ENCODE measurements at places on chromosomes 5 and 9. TPM values are rescaled to one million over a fixed set of nuclear protein-coding genes. Genes with fewer than 3 reads are reported as not detected.

The CDC20B gene
- total RNA-seq: not detected

The TMC1 gene
- 0.39 TPM for total RNA-seq

The SCGB3A2 gene
- total RNA-seq: not detected

The FAT2 gene
- total RNA-seq: 0.11 TPM

The RXRA gene
- total RNA-seq: 32.9 TPM

The PAM gene
- total RNA-seq: 248 TPM

The PCDHA5 gene
- total RNA-seq: 0.13 TPM

The PRDM12 gene
- total RNA-seq: not detected

The SLC36A2 gene
- not detected for total RNA-seq

The CDH9 gene
- total RNA-seq: not detected

The SLC22A4 gene
- total RNA-seq: 9.5 TPM

The PKN3 gene
- total RNA-seq: 11.5 TPM

The MYMK gene
- not detected for total RNA-seq

The PLEKHG4B gene
- total RNA-seq: under 0.01 TPM

The CD72 gene
- total RNA-seq: 2.8 TPM

The CARTPT gene
- total RNA-seq: not detected

The LRRC19 gene
- total RNA-seq: under 0.01 TPM

The PNPLA7 gene
- 3.0 TPM for total RNA-seq

The SPAG8 gene
- total RNA-seq: 1.2 TPM

The IFNA13 gene
- not detected for total RNA-seq

The PCDHGA10 gene
- total RNA-seq: 17.9 TPM

The APBA1 gene
- total RNA-seq: 14.1 TPM

The PCDHGB2 gene
- 6.8 TPM for total RNA-seq

The ZDHHC11B gene
- under 0.01 TPM for total RNA-seq

The MGAT1 gene
- 105 TPM for total RNA-seq

The CCL27 gene
- not detected for total RNA-seq

The PRELID2 gene
- total RNA-seq: 25.6 TPM

The GPX8 gene
- 265 TPM for total RNA-seq

The IRX1 gene
- 0.22 TPM for total RNA-seq

The RANBP3L gene
- total RNA-seq: 0.76 TPM

The CA9 gene
- 2.2 TPM for total RNA-seq

The PRRC1 gene
- total RNA-seq: 94.4 TPM

The TTC16 gene
- not detected for total RNA-seq

The SPINK7 gene
- not detected for total RNA-seq

The GARNL3 gene
- 8.2 TPM for total RNA-seq

The ADAMTS6 gene
- 165 TPM for total RNA-seq

The CDH10 gene
- total RNA-seq: not detected

The TENT4A gene
- 18.4 TPM for total RNA-seq

The TEX48 gene
- total RNA-seq: not detected

The DRD1 gene
- total RNA-seq: not detected

The DTWD2 gene
- total RNA-seq: 8.0 TPM

The COL15A1 gene
- 175 TPM for total RNA-seq

The IL9 gene
- total RNA-seq: not detected

The RNF224 gene
- not detected for total RNA-seq

The GFM2 gene
- total RNA-seq: 35.8 TPM

The ARHGEF37 gene
- 1.6 TPM for total RNA-seq

The SLC6A7 gene
- not detected for total RNA-seq

The CNTFR gene
- total RNA-seq: not detected

The BAAT gene
- not detected for total RNA-seq

The SMIM33 gene
- total RNA-seq: not detected

Measured in articular chondrocyte of knee joint (primary cell).